ENCODE measurements at places on chromosomes 6 and 20.

- no peak for DNase-seq
These were observed 188.9 kb upstream of the TAB2 start for GRCh38 chr6:149128489-149129145.

GRCh38 chr6:44040786-44041185 lies 86.5 kb downstream of the MRPL14 start:
- DNase-seq, result no peak

DNA sequence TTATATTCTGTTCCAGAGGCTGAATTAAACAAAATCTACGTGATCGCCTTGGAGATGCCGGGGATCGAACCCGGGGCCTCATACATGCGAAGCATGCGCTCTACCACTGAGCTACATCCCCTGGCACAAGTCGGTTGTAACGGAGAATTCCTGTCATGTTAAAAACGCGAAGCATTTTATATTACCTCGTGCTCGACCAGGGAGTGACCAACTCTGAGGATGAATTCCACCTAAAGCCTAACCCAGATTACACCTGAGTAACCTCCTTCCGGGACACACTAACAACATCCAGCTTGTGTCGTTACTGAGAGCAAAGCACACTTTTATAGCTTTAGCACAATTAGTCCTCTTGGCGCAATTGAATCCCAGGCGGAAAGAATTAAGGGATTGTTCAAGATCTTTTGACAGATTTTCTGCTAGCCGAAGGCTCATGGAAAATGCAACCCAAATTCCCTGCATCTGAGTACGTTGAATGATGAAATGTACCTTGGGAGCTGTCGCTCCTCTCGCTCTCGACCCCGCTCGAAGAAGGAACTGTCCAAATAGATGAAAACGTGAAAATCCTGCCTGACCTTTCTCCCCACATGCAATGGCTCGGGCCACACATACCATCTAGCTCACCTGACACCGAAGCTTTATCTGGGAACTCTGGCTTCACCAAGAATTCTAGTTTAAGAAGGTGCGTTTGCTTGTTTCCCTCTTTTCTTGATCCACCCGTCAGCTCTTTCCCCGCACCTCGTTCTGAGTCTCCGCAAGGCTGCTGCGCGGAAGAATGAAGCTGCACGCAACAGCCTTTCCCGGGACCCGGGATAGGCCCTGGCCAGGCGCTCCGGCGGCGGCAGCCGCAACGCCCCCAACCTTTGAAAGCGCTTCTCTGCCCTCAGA lies 148.3 kb downstream of the GPX5 start:
- DNase-seq, result peak; percentile 17

GRCh38 chr6:148407372-148407771 lies 64.7 kb downstream of the SASH1 start:
- no peak for DNase-seq

DNA sequence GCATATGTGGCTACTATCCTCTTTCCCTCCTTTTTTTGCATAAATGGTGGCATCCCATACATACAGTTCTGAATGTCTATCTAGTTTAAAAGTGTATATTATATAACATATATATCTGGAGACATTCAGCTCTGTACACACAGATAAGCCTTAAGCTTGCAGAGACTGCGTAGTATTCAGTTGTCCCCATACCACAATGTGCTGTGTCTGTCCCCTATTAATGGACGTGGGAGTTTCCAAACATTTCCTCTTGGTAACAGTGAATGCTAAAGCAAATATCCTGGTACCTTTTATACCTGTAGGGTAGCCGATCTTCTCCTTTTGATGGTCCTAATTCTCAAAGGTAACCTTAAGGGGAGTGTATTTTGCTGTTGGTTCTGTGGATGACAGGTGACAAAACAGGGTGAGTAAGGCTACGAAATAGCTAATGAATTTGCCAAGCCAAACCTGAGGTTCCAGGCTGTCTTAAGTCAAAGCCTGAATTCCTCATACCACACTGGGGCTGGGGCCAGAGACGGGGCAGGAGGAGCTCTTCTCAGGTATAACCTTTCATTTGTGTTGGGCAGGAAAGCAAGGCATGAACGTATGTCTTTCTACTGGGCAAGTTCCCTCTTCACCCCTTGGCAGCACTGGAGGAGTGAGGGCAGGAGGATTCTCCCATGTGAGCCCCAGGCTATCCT lies 7.8 kb upstream of the C2 start:
- no peak for DNase-seq
